ENCODE measurements at places on chromosomes 12 and 14.
A peak's percentile ranks its signal among the peaks of the same experiment; 100 is the strongest.

- DNase-seq, result no peak
These were observed 162.6 kb upstream of the PLEKHA5 start for GRCh38 chr12:18966954-18967353.

DNA sequence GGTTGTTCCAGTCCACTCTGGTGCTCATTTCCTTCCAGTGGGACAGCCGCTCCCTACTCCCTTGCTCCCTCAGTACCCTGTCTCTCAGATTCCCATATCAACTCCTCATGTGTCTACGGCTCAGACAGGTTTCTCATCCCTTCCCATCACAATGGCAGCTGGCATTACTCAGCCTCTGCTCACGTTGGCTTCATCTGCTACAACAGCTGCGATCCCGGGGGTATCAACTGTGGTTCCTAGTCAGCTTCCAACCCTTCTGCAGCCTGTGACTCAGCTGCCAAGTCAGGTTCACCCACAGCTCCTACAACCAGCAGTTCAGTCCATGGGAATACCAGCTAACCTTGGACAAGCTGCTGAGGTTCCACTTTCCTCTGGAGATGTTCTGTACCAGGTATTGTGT lies 69.9 kb downstream of the RAD52 start:
- DNase-seq, result no peak

- DNase-seq, result peak; percentile 26
These were observed 903 bp upstream of the NT5DC3 start for GRCh38 chr12:103841690-103842584.

DNA sequence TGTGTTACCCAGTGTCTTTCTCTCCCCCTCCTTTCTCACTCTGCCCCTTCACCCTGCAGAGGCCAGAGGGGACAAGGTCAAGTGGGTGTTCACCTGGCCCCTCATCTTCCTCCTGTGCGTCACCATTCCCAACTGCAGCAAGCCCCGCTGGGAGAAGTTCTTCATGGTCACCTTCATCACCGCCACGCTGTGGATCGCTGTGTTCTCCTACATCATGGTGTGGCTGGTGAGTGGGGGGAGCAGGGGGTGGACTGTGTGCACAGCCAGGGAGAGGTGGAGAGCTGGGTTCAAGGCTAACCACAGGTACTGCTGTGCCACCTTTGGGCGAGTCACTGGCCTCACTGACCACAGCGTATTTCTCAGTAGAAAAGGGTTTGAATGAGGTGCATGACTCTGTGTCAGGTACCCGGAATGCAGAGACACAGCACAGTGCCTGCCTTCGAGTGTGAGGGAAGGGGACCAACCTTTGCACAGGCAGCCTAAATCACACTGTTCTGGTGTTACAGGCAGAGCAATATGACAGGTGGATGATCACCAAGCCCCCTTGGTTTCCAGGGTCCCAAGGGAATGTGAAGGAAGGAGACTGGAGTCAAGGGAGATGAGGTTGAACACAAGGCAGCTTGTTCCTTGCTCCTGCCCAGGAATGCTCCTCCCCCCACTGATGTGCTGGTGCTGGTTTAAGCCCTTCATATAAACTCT lies 30.8 kb upstream of the RIN3 start:
- DNase-seq, result peak; percentile 4

DNA sequence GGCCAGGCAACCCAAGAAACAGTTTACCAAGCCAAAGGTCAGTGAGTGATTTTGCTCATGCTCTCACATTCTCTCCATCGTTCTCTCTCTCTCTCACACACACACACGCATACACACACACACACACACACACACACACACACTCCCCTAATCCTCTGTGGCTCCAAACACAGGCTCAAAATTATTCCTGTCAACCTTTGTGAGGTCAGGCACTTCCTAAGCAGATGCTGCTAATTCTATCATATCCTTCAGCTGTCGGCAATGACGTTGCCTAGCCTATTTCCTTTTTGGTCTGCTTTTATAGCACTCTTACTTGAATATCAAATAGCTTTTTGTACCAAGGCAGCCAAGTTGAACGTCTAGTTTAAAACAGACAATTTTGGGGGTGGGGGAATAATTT lies 98.9 kb upstream of the EGLN3 start:
- no peak for DNase-seq

GRCh38 chr14:102863381-102863780 lies 59.1 kb upstream of the AMN start:
- DNase-seq, result no peak

GRCh38 chr12:43806737-43807072 lies 588 bp upstream of the TWF1 start:
- no peak for DNase-seq

GRCh38 chr14:54003064-54003463 lies 46.4 kb upstream of the BMP4 start:
- no peak for DNase-seq

DNA sequence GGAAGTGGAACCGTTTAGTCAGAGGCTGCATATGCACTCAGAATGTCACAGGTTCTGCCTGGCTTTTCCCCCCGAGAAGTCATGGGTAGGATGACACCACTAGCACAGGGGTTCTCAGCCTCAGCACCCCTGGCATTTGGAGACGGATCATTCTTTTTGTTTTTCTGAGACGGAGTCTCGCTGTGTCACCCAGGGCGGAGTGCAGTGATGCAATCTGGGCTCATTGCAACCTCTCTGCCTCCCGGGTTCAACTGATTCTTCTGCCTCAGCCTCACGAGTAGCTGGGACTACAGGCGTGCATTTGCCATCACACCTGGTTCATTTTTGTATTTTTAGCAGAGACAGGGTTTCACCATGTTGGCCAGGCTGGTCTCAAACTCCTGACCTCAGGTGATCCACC lies 28.1 kb downstream of the BCL7A start:
- no peak for DNase-seq

- no peak for DNase-seq
These were observed 433.4 kb upstream of the OR4E1 start for GRCh38 chr14:22106700-22107697.

GRCh38 chr12:21568115-21568514 lies 36.5 kb downstream of the GYS2 start:
- no peak for DNase-seq

GRCh38 chr12:67780580-67781084 lies 132.1 kb downstream of the DYRK2 start:
- no peak for DNase-seq

- DNase-seq, result no peak
These were observed 11.6 kb upstream of the FOXN3 start for GRCh38 chr14:89428546-89429198.

GRCh38 chr12:63968673-63969072 lies 124.2 kb downstream of the SRGAP1 start:
- DNase-seq, result no peak

GRCh38 chr14:70203686-70204085 lies 14.9 kb upstream of the SLC8A3 start:
- DNase-seq, result no peak

DNA sequence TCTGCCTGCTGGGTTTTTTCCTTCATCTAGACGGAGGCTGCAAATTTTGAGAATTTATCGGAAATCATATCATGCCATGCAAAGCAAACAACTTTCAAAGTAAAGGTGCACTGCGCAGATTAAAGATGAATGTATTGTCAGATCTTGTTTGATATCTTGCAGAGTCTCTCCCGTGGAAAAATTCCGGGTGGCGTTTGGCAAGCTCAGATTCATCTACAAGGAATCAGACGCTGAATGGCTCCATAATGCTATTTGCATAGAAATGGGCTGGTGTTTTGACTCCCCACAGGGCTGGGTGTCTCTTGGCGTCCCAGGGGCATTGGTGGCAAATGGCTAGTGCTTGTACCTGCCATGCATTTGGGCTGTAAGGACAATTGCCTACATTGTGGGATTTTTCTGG lies 274.0 kb downstream of the VRK1 start:
- no peak for DNase-seq

- DNase-seq, result no peak
These were observed 109.4 kb downstream of the RFLNA start for GRCh38 chr12:124404162-124404784.

Measured in CD4-positive, alpha-beta T cell treated with Interleukin-4 for 1 hour (primary cell).